ENCODE measurements at places on chromosomes 5 and 9. TPM values are rescaled to one million over a fixed set of nuclear protein-coding genes. Genes with fewer than 3 reads are reported as not detected.
A peak's percentile ranks its signal among the peaks of the same experiment; 100 is the strongest.

The SAXO1 gene
- not detected for total RNA-seq

The SFXN1 gene
- 54.4 TPM for total RNA-seq

The C5orf52 gene
- not detected for total RNA-seq

DNA sequence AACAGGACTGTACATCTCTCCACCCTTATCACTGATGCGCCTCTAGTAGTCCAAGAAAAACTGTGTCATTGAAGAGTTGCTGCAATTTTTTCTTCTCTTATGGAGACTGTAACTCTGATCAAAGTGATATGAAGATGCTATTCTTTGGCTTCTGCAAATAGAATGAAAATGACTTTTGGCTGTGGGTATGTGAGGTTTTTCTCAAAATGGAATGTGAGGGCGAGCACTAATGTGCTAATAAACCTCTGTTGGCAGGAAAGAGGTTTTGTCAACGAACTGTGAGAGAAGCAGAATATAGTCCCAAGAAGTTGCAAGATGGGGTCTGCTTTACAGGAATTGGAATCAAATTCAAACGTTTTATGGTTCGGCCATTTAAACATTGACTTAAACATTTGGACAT, 252.0 kb upstream of the GAS1 start:
- DNase-seq, result no peak

GRCh38 chr9:121947775-121948174, 145.3 kb downstream of the TTLL11 start:
- no peak for DNase-seq

DNA sequence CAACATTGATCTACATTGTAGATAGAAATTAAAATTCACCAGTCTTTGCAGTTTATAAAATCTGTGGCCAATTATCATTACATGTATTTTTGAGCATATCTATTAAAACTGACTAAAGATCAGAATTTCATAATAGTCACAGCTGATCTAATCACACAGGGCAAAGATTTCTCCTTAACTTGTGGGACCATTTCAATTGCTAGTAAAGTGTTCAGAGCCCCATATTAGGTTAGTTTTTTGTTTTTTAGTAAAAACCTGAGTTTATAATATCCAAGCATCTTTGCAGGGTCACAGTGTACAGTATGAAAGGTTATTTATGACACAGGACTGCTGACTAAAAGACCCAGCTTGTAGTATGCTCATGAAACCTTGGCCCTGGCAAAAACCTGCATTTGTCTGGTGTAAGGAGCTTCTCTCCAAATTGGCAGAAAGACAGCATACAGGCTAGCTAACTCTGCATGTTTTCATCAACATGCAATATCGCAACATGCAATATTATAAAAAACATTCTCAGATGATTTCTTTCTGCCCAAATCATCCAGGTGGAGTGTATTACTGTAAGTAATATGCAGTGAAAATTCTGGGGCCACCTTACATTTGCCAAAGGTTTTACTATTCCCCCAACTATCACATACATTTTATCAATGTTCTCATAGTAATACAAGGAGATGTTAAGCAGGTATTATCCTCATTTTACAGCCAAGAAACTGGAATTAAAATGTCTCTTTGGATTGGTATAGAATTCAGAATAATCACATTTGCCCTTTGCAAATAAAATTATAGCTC, 37.7 kb upstream of the ALDH1A1 start:
- DNase-seq, result no peak

- DNase-seq, result no peak
Observed at GRCh38 chr9:109310486-109310901, 10.4 kb downstream of the EPB41L4B start.

- peak; percentile 41 for DNase-seq
Observed at GRCh38 chr5:55865831-55866230, 14.7 kb downstream of the IL31RA start.

- no peak for DNase-seq
Observed at GRCh38 chr9:17589771-17590170, 10.9 kb downstream of the SH3GL2 start.

GRCh38 chr9:117951127-117951526, 246.9 kb downstream of the TLR4 start:
- no peak for DNase-seq

GRCh38 chr5:14400085-14400484, 181.5 kb upstream of the OTULINL start:
- peak; percentile 54 for DNase-seq

Data from fibroblast of villous mesenchyme (primary cell).